ENCODE measurements at places on chromosomes 13 and 19.

DNA sequence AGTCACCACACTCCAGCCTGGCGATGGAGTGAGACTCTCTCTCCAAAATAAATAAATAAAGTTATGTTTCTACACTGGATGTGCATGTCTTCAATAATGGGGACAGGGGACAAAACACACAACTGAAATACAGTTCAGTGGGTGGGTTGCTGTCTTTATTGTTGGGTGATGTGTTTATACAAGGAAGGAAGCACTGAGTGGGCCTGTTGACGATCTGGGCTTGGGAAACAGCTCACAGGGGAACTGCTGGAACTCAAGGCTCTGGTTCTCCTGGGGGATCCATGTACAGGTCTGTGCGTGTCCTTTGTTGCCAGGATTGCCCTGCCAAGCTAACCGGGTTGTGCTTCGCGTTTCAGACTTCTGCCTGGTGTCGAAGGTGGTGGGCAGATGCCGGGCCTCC, 18.9 kb downstream of the SPINT2 start:
- DNase-seq, result no peak

DNA sequence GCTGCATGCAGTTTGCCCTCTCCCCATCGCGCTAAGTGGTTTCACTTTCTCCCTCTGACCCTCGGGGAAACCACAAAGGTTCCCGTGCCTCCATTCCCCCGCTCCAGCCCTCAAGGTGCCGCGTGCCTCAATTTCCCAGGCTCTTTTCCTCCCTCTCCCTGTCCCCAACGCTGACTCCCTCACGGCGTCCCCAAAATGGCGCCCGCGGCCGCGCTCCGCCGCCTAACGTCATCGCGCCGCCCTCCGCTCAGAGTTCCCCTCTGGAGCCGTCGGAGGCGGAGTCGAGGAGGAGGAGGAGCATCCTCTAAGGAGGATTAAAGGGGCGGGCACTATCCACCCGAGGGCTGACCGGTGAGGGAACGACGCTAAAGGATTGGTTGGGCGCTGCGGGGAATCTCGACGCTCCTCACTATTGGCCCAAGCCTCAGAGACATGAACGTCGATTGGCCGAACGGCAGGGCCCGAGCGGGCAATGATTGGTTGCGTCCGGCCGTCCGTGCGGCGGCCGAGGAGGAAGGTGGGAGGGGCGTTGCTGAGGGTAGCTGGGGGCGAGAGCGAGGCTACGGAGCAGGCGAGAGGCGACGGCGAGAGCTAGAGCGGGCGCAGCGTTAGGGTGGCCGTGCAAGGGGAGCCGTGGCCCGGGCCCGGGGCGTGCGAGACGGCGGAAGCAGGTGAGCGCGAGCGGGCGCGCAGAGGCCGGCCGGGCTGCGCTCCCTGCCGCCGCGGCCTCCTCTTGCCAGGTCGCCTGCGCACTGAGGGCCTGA, at the start of gene ZNF574:
ZNF574 (plus strand) TSS at position 551 of the 764 bp plus-strand sequence. CDS start 2,441 bp downstream, outside the sequence.
- DNase-seq, result peak; percentile 96

- no peak for DNase-seq
Measured at GRCh38 chr19:2711172-2711874, 8.8 kb upstream of the GNG7 start.

DNA sequence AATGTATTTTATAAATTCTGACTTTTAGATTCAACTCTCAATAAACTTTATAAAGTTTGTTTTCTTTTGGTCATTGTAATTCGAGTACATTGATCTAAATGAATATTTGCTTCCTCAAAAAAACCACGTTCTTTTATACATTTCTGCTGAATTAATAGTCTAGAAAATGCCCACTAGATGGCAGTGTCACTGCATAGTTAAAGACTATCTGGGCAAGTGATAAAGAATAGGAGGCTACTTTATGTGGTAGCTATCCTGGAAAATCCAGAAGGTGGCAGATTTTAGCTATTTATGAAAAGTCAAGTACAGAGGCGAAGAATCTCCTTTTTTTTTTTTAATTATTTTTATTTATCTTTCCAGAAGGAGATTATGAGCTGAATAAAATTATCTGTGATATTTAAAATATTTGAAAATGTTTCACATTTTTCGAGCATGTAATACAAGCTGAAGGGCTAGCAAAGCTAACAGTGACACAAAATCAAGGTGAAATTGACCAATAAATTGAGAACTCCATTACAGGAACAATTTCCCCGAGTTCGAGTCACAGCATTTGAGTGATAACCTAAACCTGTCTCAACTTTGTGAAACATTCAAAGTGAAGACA, 221.8 kb downstream of the OLFM4 start:
- no peak for DNase-seq

DNA sequence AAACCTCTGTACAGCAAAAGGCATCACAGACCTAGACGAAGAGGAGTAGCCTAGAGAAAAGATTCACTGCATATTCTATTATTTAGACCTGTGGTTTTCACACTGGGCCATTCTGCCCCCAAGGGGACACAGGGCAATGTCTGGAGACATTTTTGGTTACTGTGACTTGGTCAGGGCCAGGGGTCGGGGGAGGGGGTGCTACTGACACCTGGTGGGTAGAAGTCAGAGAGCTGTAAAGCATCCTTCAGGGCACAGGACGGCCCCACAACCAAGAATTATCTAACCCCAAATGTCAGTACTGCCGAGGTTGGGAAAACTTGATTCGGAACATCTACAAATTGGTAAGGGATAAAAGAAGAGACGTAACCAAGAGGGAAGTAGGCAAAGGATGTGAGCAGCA, 11.3 kb downstream of the ELAVL1 start:
- DNase-seq, result no peak

DNA sequence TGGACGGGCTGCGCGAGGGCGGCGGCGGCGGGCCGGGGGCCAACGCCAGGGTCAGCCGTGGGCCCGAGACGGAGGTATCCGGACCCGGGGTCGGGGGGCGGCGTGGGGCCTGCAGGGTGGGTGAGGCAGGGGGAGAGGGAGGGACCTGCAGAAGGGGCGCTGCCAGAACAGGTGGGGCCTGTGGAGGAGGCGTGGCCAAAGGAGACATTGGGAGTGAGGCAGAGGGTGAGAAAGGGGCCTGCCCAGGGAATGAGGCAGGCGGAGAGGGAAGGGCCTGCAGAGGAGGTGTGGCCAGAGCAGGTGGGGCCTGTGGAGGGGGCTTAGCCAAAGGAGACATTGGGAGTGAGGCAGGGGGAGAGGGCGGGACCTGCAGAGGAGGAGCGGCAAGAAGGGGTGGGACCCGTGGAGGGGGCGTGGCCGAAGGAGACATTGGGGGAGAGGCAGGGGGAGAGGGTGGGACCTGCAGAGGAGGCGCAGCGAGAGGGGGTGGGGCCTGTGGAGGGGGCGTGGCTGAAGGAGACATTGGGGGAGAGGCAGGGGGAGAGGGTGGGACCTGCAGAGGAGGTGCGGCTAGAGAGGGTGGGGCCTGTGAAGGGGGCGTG, 4.2 kb downstream of the PRR36 start:
- DNase-seq, result peak; percentile 52

GRCh38 chr13:48776401-48776800, 122.7 kb downstream of the CYSLTR2 start:
- DNase-seq, result no peak

DNA sequence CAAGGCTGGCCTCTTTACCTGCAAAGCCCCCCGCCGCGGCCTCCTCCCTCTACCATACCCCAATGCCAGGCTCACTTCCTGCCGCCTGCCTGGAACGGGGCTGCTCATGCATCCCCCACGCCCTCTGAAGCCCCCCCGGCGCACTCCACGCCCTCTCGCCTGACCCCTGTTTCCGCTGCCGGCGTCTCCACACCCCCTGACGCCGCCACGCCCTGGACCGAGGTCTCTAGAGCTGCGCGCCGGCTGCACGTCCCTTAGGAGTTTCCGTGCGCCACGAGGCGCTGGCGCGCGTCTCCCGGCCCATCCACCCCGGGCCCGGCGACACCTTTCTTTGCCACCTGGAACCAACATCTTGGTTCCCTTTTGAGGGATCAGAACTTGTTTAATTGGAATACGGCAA, 16.0 kb downstream of the DPRX start:
- no peak for DNase-seq

DNA sequence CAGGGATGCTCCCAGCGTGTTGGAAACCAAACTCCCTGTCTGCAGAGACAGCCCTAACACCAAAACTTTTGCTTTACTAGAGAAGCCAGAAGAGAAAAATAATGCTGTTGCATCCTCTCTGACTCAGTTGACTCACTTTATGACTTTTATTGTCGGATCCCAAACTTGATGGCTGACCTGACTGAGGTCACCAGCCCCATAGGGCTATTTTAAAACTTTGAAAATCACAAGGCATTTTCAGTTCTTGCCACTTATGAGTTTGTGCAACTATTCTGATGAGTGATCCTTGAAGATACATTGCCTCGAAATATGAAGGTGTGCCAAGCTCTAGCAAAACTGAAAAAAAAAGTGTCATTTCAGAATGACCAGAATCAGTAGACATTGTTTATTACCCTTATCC, 320.2 kb downstream of the DLEU7 start:
- no peak for DNase-seq

DNA sequence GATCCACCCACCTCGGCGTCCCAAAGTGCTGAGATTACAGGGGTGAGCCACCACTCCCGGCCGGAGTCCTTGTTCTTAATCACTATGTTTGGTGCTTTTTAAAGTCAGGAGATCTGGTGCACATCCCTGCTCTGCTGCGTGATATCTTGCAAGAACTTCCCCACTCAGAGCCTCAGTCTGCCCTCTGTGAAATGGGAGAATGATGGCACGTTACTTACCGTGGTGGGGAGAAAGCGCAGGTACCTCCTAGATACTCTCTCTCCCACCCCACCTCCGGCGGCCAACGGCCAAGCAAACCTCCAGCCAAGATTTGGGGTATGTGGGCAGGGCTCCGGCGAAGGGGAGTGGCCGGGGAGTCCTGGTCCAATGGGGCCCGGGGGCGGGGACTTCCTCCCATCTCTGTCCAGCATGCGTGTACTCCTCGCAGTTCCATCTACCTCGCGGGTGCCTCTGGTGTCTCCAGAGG, at the start of gene RYR1:
RYR1 (plus strand) TSS at position 424 of the 466 bp plus-strand sequence. CDS start 139 bp downstream, outside the sequence.
- peak; percentile 21 for DNase-seq

DNA sequence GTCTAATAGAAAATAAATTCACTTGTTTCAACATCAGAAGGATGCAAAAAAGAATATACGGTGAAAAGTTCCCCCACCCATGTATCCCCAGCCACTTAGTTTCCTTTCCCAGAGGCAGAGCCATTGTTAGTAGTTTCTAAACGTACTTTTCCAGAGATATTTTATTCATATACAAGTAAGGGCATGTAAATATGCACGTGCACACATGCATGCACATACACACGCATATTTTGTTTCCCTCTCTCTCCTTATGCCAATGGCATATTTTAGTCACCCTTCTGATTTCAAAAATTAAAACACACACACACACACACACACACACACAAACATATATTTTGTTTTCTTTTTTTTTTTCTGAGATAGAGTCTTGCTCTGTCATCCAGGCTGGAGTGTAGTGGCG, 147.4 kb downstream of the PDS5B start:
- DNase-seq, result no peak

GRCh38 chr13:107681600-107681999, 533.7 kb downstream of the LIG4 start:
- DNase-seq, result no peak

GRCh38 chr13:34462843-34463242, 479.2 kb upstream of the NBEA start:
- no peak for DNase-seq

DNA sequence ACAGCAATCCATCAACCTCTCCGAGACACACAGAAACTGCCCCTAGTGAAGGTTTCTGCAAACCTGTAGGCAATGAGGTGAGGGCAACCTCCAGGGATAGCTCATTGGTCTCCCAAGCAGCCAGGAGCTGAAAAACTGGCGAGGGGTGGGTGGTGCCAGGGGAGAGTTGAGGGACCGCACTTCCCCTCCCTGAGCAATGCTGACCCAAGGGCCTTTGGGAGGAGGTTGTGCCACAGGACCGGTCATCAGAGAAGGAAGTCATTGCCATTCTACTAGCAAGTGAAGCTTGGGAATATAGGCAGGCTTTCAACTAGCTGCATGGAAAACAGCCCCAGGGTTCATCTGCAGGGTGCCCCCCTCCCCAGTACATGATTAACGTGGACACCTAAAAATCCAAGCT, 23.1 kb upstream of the MED4 start:
- DNase-seq, result no peak

GRCh38 chr19:34353546-34353945, 11.4 kb upstream of the GPI start:
- no peak for DNase-seq

DNA sequence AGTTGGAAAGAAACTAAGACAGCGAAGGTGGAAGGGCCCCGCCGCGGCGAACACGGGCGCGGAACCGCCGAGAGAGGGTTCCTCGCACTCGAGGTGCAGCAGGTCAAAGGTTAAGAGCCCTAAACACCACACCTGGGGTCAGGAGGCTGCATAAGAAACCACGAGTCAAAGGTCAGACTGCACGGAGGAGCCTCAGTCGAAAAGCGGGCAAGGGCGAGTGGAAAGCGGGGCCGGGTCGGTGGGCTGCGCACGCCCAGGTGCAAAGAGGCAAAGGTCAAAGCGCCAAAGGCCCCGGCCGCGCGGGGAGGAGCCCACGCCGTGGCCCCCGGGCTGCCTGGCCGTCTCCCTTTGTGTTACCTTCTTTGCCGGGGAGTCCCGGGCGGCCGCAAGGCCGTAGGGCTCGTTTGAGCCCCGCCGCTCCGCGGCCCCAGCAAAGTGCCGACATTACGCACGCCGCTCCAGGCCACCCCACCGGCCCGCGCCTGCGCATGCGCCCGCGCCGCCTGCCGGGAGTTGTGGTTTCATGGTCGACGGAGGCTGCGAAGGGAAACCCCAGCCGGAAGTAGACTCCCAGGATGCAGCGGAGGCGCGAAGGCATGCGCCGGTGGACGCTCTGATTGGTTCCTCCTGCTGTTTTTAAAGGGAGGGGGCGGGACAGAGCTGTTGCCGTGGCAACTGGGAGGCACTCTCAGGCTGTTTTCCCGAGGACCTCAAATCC, at the start of gene POLRMT:
POLRMT (minus strand) TSS at position 470 of the 718 bp plus-strand sequence; CDS start at position 445, 25 bp downstream.
- peak; percentile 95 for DNase-seq

DNA sequence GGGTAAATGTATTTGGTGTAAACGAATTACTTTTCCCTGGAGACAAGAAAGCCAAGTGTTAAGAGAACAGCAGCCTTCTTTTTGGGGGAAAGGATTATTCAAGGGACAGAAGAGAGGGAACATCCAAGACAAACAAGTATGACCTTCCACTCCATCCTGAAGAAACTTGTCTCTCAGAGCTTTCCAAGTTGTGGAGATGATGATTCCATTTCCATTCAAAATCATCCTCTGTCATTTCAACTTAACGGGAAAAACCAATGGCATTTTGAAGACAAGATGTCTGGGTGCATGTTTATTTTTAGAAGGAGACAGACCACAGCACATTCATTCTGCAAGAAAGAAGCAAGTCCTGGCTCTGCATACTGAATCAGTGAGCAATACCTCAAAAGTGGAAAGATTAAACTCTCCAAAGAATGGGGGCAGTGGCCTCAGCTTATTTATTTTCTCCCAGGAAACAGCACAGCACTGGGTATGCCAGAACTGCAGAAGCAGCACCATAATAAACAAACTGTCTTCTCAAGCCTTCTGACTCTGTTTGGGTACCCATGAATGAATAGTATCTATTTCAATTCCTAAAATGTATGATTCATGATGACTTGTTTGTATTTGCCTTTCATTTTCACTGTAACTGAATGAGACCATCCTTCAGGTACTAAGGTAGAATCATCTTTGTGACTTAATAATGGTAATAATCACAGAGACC, 541.0 kb downstream of the RFC3 start:
- DNase-seq, result no peak

Measured in T-helper 22 cell (primary cell).